ENCODE measurements at places on chromosomes 2 and 18.

- DNase-seq = no peak
Observed at GRCh38 chr2:119947535-119947934, 65.3 kb upstream of the EPB41L5 start.

GRCh38 chr2:165079432-165079831 lies 124.1 kb upstream of the SLC38A11 start:
- no peak for DNase-seq

DNA sequence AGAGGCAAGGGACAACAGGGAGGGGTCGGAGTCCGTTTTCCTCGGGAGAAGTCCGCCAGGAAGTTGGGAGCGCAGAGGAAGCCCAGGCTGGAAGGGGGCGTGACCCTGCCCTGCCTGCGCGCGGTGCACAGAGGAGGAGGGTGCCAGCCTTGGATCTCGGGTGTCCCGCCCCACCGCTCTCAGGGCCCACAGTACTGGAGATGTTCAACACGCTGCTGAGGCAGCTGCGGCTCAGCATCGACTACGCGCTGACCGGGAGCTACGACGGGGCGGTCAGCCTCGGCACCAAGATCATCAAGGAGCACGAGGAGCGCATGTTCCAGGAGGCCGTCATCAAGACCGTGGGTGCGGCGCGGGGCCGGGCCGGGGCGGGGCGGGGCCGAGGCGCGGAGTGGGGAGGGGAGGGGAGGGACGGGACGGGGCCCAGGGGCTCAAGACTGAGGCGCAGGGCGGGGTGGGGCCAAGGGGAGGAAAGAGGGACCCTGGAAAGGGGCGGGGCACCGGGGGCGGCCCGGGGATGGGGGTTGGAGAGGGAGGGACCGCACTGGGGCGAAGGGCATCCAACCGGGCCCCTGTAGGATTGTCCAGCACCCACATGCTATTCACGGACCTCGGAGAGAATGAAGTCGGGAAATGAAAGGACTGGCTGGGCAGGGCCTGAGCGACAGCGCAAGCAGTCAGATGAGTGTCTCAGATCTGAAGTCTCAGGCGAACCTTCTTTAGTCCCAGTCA lies 36.6 kb downstream of the POMC start:
- DNase-seq = peak; percentile 27

DNA sequence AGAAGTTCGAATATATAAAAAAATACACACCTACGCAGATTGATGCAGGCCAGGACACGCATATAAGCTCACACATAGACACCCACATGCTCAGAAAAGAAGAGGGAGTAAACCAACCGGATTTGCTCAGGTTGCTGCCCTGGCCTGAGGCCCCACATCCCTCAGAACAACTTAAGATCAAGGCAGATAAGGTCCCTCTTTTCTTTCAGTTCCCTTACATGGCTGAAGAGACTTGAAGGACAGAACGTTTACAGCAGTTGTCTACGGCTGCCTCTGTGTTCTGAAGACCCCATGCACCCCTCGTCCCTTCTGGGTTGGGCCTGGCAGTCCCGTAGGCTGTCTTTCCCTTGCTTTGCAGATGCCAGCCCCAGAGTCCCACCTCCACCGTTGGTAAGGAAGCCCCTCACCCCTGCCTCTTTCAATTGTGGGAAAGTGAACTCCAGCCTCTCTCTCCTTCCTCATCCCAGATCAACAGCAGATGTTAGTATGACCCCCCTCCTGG lies 4.3 kb upstream of the NAGK start:
- DNase-seq = no peak

- peak; percentile 41 for DNase-seq
Observed at GRCh38 chr2:70643715-70644114, 90.1 kb upstream of the TGFA start.

- DNase-seq = no peak
Observed at GRCh38 chr2:183950673-183951072, 647.7 kb upstream of the ZNF804A start.

- no peak for DNase-seq
Observed at GRCh38 chr18:39705362-39705761, 2139.8 kb upstream of the CELF4 start.

DNA sequence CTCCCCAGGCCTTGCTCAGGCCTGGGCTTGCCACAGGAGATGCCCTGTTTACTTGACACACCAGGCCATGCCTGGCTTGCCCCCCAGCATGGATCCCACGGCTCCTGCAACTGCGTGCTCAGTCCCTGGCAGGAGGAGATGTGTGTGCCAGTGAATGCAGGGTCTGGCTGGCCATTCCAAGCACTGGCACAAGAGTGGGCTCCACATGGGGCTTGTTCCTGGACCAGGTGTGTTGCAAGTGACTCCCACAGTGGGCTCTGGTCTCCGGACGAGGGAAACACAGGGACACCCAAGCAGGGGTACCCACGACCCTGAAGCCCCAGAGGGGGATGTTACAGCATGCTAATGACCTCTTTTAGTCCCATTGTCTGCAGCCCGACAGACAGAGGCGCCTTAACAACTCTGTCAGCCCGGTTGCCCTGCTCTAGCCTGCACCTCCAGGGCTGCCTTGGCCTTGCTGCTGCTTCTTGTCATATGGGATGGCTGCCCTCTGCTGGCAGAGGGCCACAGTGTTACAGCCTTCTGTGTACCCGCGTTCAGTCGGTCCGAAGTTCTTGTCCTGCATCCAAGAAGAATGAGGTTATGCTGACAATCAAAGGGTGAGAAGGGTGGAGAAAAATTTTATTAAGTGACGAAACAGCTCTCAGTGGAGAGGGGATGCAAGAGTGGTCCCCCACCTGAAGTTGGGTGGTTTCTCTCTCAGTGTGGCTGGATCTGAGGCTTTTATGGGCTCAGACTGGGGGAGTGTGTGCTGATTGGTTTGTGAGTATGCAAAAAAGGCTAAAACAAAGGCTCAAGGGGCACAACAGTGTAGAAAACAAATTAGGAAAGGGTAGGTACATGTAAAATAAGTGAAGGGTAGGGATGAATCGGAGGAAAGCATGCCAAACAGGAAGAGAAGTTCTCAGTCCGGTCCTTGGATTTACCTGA lies 180.4 kb downstream of the MBD5 start:
- DNase-seq = peak; percentile 48

- DNase-seq = no peak
Observed at GRCh38 chr2:70710038-70710690, 57.8 kb downstream of the ADD2 start.

GRCh38 chr2:223538920-223539440 lies 63.2 kb downstream of the SCG2 start:
- DNase-seq = no peak

- no peak for DNase-seq
Observed at GRCh38 chr2:133641942-133642725, 73.9 kb upstream of the NCKAP5 start.

DNA sequence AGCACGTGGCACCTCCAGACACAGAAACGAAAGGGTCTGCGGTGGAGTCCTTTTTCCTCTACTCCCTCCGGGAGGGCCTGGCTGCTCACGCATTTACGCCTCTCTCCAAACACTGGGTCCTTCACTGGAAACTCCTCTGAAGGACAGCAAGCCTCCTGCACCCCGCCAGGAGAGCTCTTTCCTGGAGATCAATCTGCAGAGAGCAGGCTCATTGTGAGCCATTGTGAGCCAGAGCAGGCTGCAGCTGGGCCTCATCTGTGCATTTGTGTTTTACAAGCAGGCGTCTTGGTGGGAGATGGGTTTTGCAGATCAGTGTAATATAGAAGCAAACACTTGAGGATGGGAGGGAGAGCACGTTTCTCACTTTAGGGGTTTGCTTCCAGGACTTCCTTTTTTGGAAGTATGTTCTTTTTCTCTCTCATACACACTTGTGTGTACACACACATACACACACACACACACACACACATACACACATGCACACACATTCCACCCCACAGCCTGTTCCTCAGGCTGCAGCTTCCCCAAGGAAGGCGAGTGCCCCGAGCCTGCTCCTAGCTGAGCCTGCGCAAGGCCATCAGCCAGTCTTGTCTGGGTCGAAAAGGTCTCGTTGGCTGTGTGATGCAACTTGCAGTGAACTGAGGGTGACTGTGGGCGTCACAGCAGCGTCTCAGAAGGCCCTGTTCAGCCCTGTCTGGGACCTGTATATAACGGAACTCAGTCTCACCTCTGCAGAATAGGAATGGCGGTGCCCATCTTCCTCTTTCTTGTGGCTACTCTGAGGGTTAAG lies 163.5 kb downstream of the GLI2 start:
- DNase-seq = no peak

GRCh38 chr2:203989521-203989920 lies 53.0 kb downstream of the ICOS start:
- no peak for DNase-seq

DNA sequence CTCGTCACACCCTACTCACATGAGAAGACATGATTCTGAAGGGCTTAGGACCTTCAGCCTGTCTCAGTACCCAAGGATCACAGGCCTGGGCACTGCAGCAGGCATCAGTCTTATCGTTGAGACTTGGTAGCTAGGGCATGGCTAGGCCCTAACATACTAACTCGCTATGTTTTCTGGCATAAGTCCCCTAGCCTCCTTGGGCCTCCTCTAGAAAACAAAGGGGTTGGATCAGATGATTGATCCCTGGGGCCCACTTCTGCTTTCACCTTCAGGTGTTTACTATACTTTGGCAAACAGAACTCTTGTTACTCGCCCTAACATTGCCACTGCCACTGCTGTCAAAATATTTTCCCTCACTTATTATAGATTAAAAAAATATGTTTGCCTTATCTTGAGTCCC lies 44.2 kb downstream of the VSNL1 start:
- no peak for DNase-seq

DNA sequence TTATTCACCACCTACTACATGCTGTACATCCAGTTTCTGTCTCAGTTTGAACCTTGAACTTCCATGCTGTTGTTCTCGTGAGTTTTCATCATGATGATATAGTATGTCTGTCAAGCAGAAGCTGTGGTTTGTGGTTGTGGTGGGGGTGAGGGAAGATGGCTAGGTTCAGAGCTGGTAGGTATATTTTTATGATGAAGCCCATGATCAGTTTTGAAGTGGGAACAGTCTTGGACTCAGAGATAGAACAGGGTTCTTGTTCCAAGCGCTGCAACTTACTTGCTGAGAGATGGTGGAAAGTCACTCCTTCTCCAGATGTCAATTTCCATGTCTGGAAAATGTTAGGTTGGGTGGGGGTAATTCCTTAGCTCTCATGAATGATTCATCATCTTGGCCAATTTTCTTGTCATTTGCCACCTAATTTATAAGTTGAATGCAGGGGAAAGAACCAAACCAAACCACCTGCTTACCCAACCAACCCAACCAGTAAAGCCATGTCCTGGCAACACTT lies 21.6 kb downstream of the PMAIP1 start:
- DNase-seq = peak; percentile 68

DNA sequence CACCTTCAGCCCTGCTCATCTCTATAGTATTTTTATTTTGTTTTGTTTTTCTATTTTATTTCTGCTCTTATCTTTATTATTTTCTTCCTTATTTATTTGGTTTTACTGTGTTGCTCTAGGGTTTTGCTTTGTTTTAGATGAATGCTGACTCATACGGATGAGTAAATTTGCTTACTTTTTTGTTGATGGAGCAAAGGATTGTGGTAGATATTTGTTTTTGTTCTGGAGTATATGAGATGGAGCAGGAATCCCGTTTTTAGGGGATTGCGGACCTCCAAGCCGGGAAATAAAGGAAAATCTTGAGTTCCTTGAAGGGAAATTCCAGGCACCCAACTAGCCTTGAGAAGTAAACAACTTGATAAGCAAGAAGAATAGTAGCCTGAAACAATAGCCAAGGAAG lies 15.3 kb upstream of the COLEC12 start:
- no peak for DNase-seq

GRCh38 chr2:21443494-21444105 lies 319.8 kb downstream of the TDRD15 start:
- no peak for DNase-seq

- DNase-seq = no peak
Observed at GRCh38 chr2:191302459-191303139, 57.4 kb downstream of the MYO1B start.

DNA sequence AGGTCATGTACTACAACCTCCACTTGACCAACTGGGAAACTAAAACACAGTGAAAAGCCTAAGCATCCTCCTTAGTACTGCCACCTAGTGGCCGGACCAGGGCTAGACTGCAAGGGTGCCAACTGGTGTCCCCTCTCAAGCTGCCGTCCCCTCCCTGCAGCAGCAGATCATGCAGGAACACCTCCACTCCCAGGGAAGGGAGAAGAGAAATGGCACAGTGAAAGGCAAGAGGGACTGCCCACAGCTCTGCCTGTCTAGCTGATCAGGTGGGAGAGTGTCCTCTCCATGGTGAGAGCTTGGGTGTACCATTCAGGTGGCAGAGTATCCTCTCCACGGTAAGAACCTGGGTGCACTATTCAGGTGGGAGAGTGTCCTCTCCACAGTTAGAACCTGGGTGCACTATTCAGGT lies 78.1 kb downstream of the AAK1 start:
- DNase-seq = peak; percentile 84

DNA sequence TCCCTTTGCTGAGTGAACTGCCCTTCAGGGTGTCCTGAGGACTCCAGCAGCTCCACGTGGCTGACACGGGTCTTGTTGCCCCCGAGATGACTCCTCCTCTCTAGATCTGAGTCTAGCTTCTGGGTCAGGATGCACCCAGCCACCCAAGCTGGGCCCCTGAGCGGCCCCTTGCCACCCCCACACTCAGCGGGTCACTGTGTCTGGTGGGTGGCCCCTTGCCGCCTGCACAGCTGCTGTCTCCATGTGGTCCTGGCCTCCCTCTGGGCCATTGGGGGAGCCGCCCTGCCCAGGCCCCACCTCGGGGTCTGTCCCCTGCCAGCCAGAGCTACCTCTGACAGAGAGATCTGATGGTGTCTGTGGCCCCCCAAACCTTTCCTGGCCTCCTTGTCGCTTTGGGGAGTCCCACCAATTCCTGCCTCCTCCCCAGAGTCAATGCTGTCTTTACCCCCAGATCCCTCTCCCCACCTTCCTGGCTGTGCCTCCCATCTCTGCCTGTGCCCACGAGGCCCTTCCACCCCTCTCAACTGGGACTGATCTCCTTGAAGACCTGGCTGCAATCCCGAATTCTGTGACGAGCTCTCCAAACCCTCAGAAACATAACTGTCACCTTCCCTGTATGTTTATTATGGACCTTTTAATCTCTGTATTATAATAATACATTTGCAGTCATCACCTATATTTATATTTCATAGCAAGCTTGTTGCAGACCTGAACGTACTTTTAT lies 46.5 kb downstream of the TWIST2 start:
- DNase-seq = no peak

- no peak for DNase-seq
Observed at GRCh38 chr2:187429989-187430388, 18.1 kb downstream of the CALCRL start.

- no peak for DNase-seq
Observed at GRCh38 chr2:177296040-177296439, 31.5 kb upstream of the NFE2L2 start.
